CD4-positive, alpha-beta T cell treated with Interferon alpha-2 for 1 hour (primary cell): ENCODE measurements at places on chromosomes 11 and 22.

DNA sequence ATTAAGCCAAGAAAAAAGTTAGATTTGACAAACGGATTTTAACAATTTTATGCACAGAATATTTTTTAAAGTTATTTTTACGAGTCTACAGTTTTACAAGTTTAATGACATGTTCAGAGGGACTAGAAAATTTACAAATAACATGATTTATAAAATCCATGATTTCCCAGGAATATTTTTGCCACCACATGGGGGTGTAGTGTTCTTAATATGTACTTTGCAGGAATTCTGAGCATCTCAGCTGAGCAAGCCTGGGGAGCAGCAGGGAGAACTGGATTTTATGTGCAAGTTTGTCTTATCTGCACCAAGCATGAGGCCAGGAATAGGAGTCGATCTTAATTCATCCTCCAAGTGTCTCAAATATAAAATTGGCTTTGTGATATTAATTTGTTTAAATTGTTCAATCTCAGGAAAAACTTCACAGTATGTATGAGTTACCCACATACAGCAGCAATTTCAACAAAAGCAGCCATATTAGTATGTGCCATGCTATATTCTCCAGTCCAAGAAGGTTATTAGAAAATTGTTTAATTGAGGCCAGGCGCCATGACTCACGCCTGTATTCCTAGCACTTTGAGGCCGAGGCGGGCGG is 826.3 kb downstream of the DLG2 start:
- DNase-seq, result no peak

GRCh38 chr11:134334796-134335571 is 3.2 kb downstream of the GLB1L2 start:
- no peak for DNase-seq

- DNase-seq, result no peak
Measured at GRCh38 chr11:34341931-34342533, 15.8 kb downstream of the ABTB2 start.

- no peak for DNase-seq
Measured at GRCh38 chr11:118908901-118909618, 16.7 kb downstream of the BCL9L start.

GRCh38 chr22:17381192-17381913 is 12.1 kb downstream of the CECR2 start:
- no peak for DNase-seq

- no peak for DNase-seq
Measured at GRCh38 chr11:116686866-116687265, 85.9 kb downstream of the BUD13 start.
